ENCODE measurements at places on chromosomes 4 and X.

DNA sequence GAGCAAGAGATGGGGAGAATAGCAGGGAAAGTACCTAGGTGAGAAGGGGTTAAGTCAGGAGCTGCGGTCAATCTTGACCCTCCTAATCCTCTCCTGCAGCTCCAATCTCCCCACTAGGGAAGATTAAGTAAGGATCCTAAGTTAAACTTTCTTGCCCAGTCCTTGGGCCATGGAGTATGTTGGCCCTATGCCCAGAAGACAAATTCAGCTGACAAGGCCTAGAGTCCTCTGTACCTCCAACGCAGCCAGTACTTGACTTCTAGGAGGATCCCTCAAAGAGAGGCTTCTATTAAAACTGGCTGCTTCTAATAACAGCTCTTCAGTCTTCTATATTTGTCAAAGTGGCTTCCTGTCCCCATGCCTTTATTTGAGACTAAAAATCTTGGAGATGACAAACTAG, 1.4 kb downstream of the CLDN2 start:
- DNase-seq, result no peak

DNA sequence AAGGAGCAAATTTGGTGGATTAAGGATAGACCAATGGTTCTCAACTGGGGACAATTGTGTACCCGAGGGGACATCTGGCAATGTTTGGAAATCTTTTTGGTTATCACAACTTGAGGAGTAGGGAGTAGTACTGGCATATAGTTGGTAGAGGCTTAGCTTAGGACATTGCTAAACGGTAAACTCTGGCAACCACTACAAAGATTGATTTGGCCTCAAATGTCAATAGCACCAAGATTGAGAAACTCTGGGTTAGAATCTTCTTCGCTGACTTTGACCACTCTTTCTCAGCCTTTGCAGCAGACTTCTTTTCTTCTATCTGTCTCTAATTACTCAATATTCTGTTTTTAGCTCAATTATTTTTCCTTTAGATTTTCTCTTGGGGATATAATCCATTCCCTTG, 1.5 kb upstream of the NBDY start:
- no peak for DNase-seq

GRCh38 chr4:186946136-186946535, 222.5 kb upstream of the FAT1 start:
- no peak for DNase-seq

DNA sequence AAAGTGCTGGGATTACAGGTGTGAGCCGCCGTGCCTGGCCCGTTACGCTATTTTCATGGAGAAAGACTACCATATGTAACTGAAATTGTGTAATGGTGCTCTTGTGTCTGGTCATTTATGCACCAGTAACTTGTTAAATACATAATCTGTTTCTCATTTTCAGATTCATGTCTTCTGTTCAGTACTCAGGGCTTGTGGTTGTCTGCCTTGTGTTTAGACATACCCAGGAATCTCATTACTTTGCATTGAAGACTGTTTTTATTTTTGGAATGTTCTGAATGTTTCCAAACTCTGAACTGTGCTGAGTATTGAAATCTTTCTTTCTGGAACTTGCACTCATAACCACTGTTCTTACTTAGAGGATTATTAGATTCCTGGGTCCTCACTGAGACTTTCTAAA, 52.8 kb downstream of the PDLIM5 start:
- DNase-seq, result no peak

- DNase-seq, result no peak
Measured at GRCh38 chrX:54891573-54891972, 29.1 kb upstream of the TRO start.

DNA sequence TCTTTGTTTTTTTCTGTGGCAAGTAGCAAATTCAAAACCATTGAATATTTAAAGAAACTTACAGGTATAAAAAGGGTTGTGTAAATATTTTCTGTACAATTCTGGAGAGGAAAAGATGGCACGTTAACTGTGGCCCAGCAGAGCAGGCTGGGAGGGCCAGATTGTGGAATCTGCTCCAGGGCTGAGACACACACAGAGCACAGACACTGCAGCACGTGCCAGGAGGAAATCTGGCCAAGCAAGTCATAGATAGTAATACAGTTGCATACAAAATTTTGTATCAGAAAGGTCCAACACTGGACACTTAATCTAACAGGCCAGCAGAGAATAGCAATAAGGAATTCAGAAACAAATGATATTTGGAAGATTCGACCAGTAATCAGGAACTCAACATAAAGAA, 763.7 kb downstream of the PDHA2 start:
- no peak for DNase-seq

- no peak for DNase-seq
Measured at GRCh38 chr4:40750461-40751258, 905 bp downstream of the NSUN7 start.
